Erythroblast (primary cell): ENCODE measurements at places on chromosomes 1 and 21.
A peak's percentile ranks its signal among the peaks of the same experiment; 100 is the strongest.

GRCh38 chr1:9910076-9910422, at the start of gene CTNNBIP1:
Gene CTNNBIP1, minus strand, starts transcription at chr1:9910269. Its CDS starts 38,205 bp downstream, at chr1:9872064.
- no peak for DNase-seq

GRCh38 chr1:55640708-55641473, 425.7 kb upstream of the USP24 start:
- DNase-seq = no peak

GRCh38 chr21:36188081-36188681, 31.6 kb downstream of the DOP1B start:
- no peak for DNase-seq

- DNase-seq = no peak
Observed at GRCh38 chr21:32320059-32320458, 21.4 kb downstream of the MRAP start.

GRCh38 chr1:193411215-193411614, 224.8 kb upstream of the B3GALT2 start:
- DNase-seq = no peak

- no peak for DNase-seq
Observed at GRCh38 chr1:117387060-117387633, 19.9 kb downstream of the MAN1A2 start.

GRCh38 chr1:83620016-83620415, 378.9 kb downstream of the TTLL7 start:
- DNase-seq = no peak

DNA sequence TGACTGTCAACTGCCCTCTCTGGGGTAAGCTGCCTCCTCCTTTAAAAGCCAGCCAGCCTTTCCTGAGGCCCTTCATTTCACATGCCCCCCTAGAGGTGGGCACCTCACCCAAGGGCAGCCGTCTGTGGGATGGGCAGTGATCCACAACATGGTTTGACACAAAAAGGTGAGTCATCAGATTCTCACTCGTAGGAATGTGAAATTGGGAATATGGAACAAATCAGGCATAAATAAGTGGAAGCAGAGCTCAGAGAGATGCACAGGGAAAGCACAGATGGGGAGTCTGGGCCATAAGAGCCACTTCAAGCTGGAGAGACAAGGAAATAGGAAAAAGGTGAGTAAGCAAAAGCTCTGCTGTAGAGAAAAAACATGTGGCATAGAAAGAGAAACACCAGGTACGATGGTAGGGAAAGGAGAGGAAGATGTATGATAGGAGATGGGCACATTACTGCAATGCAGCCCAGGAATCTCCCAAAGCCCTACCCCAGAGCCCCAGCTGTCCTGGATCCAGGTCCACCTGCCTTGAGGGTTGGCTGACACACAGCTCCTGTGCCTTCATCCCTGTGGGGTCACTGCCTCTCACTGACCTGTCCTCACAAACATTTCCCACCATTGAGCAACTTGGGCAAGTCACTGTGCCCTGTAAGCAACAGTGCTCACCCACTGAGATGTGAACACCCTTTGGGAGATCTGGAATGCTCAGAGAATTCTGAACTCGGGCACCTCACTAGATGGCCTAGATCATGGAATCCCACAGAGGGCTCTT, 86.6 kb downstream of the ASTN1 start:
- DNase-seq = no peak

DNA sequence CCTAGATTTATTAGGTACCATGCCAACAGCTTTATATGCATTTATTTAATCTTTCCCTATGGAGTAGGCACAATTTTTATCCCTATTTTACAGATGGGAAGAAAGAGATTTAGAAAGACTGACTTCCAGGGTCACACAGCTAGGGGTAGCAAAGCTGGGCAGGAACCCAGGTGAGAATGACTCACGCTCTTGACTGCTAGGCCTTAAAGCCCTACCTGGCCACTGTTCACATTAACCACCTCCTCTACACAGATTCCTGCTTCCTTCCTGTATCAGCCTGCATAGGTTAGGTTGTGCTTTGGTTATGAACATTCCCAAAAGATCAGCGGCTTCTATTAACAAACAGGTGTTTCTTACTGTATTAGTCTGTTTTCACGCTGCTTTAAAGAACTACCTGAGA, 53.2 kb downstream of the DNAJC6 start:
- no peak for DNase-seq

DNA sequence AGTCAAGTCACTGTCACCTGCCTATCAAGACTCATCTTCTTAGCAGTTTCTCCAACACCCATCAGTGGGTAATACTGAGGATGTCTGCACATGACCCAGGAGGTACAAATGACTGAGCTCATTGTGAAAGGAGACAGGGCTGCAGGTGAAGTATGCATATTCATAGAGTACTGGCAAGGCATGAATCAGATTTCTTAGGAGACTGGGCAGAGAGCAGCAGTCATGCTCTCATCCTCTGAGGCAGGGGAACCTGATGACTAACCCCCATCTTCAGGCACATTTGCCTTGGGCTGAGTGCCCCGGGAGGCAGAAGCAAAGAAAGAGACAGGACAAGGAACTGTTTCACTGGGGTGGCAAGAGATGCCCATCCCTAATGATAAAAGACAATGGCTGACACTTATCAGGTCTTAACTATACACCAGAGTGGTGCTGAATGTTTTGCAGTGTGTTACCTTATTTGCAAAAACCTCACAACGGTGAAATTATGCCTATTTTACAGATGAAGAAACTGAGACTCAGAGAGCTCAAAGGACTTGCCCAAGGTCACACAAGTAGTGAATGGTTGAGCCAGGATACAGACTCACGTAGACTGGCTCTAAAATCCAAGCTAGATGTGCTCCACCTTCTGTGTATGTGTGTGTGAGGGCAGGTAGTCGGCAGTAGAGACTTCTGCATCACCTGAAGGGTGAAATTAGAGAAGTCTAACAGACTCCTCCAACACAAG, 9.2 kb upstream of the GRHL3 start:
- DNase-seq = no peak

GRCh38 chr1:113870778-113871177, 734 bp downstream of the PTPN22 start:
- DNase-seq = no peak

DNA sequence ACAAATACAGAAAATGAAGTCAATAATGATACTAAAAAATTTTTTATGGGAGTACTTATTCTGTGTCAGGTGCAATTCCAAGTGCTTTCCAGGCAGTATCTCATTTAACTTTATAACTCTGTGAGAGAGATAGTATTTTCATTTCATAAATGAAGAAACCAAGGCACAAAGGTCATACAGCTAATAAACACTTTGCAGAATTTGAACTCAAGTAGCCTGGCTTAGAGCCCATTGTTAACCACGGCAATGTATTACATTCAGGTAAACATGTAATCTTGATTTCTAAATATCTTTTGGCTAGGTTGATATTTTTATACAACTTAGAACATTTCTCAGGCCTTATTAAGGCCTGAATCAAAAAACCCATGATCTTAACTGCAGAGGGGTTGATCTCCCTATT, 28.9 kb upstream of the PKN2 start:
- DNase-seq = no peak

DNA sequence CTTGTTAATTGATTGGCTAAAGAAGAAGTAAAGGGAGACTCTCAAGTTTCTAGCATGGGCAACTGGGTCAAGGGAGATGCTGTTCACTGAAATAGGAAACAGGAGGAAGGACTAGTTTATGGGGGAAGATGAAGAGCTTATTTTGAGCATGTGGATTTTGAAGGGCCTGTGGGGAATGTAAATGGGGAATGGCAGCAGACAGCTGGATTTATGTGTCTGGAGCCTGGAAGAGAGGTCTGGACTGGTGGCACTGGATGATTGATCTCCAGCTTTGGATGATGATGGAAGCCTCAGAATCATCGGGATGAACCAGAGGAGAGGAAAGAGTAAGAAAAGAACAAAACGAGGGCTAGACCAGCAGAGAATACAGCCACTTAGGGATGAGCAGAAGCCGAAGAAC, 54.9 kb upstream of the ENAH start:
- no peak for DNase-seq

- peak; percentile 51 for DNase-seq
Observed at GRCh38 chr1:155219592-155220031, 11.1 kb downstream of the MTX1 start.
